ENCODE measurements at places on chromosomes 3 and 15.
A peak's percentile ranks its signal among the peaks of the same experiment; 100 is the strongest.

GRCh38 chr3:175422744-175423143, 563.6 kb downstream of the NAALADL2 start:
- no peak for DNase-seq

DNA sequence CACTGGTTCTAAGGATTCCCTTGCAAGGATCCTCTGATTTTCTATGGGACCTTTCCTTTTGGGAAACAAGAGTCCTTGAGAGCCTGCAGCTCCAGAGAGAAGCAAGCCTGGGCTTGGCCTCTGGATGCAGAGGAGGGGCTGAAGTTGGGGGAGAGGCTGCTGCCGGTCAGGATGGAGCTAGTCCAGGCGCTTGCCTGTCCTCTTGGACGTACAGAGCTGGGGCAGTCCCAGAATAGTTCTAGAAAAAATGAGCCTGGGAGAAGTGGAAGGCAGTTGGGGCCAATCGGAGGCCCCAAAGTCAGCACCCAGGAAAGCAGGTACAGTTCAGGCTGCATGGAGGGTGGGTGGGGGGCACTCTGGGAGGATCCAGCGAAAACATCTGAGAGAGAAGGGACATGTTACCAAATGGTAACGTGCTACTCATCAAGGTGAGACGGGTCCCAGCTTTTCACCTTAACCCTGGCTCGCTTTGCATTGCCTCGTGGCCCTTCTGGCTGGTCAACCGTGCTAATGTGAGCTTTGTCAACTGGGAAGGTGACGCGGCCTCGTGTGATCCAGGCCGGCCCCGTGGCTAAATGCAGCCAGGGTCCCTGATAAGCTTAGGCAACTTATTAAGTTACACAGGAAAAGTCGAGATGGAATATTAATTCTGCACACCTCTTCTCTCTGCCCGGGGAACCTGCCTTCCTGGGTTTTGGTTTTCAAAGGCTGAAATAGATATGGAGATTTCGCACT, 38.7 kb upstream of the MAGEF1 start:
- no peak for DNase-seq

GRCh38 chr3:71702131-71703024, 22.8 kb downstream of the EIF4E3 start:
- DNase-seq: no peak

DNA sequence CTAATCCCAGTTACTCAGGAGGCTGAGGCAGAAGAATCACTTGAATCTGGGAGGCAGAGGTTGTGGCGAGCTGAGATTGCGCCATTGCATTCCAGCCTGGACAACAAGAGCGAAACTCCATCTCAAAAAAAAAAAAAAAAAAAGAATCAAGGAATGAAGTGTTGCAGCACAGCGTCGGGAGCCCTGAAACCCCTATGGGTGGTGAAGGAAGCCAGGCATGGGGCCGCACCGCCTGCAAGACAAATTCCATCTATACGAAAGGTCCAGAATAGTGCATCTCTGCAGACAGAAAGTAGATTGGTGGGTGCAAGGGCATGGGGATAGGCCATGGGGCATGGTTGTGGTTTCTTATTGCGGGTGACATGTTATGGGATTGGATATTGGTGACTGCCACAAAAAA, 98.6 kb upstream of the PRR20G start:
- no peak for DNase-seq

DNA sequence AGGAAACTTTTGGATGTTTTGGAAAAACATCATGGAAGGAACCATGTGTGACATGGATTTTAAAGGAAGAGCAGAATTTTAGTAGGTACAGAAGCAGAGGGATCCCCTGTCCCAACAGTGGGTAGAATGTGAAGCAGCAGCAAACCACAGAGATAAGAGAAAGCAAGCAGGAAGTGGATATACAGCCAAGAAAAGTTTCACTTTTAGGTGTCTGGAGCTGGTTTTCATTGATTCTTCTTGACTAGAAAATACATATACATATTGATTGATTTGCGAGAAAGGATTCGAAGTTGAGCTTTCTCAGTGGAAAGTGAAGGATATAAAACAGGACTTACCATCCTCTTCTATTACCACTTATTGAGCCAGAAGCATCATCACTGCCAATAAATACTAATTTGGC, 133.5 kb downstream of the KCNMB2 start:
- DNase-seq: no peak

DNA sequence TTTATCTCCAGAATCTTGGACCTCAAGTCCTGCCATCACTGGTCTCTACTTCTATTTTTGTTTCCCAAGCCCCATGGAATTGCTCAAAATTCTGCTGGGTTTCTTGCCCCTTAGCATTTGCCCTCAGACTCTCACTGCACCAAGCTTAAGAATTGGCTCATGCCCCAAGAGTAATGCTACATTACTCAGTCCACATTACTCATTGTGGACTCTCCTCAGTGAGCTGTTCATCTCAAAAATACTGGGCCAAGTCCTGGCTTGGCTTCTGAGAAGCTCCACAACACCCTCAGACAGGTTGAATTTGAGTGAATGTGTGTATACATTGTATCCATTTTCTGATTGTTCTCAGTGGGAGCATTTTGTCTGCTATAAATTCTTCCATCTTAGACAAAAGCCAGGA, 364.4 kb upstream of the ARHGEF26 start:
- no peak for DNase-seq

DNA sequence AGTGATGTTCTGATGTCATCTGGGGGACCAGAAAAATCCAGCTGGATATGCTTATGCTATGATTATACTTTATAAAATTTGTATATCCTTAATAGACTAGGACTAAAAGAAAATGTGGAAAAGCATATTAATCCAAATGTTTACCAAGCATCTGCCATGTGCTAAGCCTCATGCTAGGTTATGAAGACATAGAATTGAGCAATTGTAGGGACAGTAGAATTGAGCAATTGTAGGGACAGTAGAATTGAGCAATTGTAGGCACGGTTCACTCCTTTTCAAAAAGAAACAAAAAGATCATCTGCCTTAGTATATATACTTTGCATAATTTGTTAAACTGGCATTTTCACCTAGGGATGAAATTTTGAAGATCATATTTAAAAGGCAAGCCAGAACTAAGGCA, 18.3 kb downstream of the ABHD5 start:
- DNase-seq: no peak

GRCh38 chr15:52394118-52394517, 98.5 kb upstream of the MYO5C start:
- DNase-seq: no peak

DNA sequence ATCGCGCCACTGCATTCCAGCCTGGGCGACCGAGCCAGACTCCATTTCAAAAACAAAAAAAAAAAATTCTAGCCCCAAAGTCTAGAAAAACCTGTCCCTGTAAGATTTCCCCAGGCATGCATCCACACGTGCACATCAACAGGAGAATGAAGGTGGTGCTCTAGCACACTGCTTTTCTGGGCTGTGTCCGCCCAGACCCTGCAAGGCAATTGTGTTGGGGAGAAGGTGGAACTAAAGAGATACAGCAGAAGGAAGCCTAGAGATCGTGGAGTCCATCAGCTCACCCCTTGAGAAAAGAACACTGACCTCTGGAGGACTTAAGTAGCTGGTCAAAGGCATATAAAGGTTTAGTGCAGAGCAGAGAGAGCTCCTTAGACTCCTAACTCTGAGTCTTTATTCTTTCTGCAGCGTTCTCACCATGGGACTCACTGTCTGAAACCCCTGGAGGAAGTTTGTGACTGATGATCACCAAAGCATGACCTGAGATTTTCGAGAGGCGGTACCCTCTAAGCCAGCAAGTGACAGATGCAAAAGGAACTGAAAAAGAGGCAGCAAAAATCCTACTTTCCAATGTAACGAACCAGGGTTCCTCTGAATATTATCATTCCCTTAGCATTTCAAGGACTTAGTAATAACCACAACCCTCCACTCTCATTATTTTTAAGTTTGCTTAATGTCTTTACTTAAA, 179.8 kb downstream of the MEX3B start:
- DNase-seq: no peak

DNA sequence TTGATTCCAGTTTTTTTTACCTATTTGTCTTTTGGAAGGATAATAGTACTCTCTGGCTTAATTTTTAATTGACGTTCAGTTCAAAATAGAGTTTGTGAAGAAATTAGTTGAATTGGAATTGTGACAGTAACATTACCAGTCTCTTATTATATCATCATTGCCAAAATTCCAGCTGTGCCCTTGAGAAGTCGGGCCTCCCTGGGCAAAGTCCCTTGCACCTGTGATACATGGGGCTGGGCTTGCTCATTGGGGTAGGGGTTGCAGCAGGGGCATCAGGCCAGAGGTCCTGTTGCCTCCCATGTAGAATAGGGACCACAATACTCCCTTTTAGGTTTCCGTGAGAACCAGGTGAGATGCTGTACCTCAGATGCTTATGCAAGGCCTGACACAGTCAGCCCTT, 27.9 kb upstream of the APEH start:
- DNase-seq: no peak

- DNase-seq: peak; percentile 85
These were observed 9.6 kb downstream of the OSBPL11 start for GRCh38 chr3:125585595-125586223.

GRCh38 chr3:50357481-50357880, 1.8 kb downstream of the TMEM115 start:
- DNase-seq: no peak

GRCh38 chr15:36903922-36904556, 196.3 kb downstream of the MEIS2 start:
- DNase-seq: no peak

GRCh38 chr15:98668566-98669308, 20.4 kb downstream of the IGF1R start:
- DNase-seq: no peak

GRCh38 chr15:72229076-72229946, 1.7 kb downstream of the PKM start:
- DNase-seq: peak; percentile 28

GRCh38 chr3:175477651-175478224, 618.6 kb downstream of the NAALADL2 start:
- no peak for DNase-seq

DNA sequence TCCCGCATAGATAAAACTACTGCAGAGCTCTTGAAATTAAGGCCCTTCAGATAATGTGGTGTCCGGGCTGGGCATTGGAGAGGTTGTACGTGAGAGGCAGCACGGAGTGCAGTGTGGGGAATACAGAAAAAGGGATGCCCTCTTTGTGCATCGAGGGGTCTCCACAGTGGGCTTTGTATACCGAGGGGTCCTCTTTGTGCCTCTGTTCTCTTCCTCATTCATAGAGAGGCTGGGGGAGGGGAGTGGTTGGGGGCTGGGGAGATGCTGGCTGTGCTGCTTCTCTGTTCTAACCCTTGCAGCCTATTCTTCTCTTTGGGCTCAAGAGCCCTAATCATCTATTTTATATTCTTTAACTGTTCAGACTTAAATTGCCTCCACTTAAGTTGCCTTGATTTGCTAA, 74.3 kb upstream of the NDN start:
- no peak for DNase-seq
